ENCODE measurements at places on chromosomes 6 and 20.
A peak's percentile ranks its signal among the peaks of the same experiment; 100 is the strongest.

DNA sequence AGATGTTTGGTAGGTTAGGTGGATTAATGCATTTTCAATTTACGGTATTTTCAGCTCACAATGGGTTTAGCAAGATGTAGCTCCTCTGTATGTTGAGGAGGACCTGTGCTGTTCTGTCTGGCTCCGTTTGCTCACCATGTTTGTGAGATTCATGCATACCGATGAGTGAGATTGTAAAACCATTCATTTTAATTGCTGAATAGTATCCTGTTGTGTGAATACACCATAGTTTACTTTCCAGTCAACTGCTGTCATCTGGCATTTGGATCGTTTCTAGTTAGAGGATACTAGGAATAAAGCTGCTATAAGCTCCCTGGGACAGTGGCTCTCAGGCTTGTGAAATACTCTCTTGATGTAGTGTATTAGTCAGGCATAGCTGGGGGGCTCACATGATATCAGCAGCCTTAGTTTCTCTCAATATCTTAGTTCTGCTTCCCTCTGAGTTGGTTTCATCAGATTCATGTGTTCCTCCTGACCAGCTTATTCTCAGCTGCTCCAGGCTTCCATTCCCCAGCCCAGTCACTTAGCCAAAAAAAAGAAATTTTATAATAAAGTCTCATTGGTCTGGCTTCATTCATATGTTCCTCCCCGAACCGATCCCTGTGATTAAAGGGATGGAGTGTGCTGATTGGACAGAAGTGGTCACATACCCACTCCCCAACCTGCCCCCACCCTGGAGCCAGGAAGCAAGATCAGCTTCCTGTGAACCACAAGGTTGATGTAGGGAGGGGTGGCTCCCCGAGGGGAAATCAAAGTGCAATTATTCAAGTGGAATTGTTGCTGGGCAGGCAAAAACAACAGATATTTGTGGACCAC lies 10.9 kb upstream of the B4GALT5 start:
- no peak for DNase-seq

GRCh38 chr6:24125980-24126379 lies at the start of gene NRSN1:
TSS of gene NRSN1 (plus strand) at chr6:24126215. CDS start at chr6:24134328, 8,113 bp downstream.
- no peak for DNase-seq

- DNase-seq: no peak
Measured at GRCh38 chr6:105402090-105402938, 568 bp downstream of the PREP start.

DNA sequence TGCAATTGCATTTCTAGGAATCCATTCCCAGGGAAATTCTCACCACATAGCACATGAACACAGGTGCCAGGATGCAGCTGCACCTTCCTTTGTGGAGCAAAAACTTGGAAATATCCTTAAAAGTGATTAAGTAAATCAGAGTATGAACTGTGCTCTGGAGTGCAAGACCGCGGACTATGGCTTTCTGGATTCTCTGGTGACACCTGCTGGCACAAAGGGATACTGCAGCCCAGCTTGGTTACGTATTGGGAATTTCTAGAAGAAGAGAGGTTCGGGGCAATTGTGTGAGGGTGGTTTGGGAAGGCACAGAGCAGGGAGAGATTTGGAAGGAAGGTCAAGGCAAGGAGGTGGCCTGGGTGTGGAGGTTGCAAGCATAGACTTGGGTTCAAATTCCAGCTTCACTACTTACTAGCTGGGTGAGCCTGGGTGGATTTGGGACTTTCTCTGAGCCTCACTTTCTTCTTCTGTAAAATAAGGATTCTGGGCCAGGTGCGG lies 15.9 kb upstream of the PEDS1 start:
- peak; percentile 76 for DNase-seq

DNA sequence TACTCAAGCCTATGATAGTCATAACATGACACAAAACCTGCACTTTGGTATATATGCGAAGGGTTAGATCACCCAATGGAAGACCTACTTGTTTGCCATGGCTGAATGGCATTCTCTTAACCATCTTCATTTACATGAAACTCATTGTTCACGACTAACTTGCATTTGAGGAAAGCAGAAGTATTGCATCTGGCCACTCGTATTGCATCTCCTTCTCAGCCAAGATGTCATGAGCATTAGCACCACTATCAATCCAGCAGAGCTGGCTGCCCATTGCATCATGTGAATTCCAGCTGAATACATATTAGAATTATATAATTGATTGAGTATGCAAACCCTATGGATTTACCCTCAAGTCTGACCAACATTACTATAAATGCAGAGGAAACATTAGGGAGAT lies 390.2 kb downstream of the LAMA2 start:
- no peak for DNase-seq

- DNase-seq: no peak
Measured at GRCh38 chr6:146850238-146850896, 251.6 kb downstream of the ADGB start.

GRCh38 chr6:37074053-37074827 lies 68.8 kb downstream of the FGD2 start:
- no peak for DNase-seq

DNA sequence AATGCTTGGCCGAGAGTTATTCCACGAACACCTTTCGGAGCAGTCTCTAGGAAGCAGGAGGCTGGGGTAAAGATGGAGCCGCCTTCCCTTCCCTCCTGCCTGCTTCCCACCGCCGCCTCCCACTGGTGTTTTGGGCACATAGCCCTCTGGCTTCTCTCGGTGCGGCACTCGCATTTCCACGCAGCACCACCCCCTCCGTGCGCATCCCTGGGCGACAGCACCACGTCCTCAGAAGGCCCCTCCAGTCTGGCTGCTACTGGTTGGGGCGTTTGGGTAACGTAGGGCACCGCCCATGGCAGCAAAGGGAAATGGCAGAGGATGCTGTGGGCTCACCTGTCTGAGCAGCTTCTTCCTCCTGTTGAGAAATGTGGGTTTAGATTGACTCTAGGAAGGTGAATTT lies 2.4 kb downstream of the COL20A1 start:
- no peak for DNase-seq

GRCh38 chr20:37343994-37344355 lies 2.0 kb upstream of the SRC start:
- DNase-seq: no peak

DNA sequence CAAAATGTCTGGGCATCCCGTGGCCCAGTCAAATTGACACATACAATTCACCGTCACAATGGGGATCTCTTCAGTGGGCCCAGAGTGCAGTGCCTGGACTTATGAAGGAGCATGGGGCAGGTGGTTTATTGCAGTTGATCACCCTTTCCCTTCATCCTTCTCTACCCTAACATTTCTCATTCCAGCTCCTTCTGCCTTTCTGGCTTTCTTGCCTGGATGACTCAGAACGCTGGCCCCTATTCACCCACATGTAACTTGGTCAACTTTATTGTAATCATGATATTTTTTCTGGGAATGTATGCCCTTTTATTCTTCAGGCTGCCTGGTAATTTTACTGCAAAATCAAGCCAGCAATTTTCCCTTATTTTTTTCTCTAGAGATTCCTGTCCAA lies 179.9 kb upstream of the DTNBP1 start:
- DNase-seq: no peak

GRCh38 chr6:118974790-118975189 lies 39.8 kb upstream of the MCM9 start:
- no peak for DNase-seq

DNA sequence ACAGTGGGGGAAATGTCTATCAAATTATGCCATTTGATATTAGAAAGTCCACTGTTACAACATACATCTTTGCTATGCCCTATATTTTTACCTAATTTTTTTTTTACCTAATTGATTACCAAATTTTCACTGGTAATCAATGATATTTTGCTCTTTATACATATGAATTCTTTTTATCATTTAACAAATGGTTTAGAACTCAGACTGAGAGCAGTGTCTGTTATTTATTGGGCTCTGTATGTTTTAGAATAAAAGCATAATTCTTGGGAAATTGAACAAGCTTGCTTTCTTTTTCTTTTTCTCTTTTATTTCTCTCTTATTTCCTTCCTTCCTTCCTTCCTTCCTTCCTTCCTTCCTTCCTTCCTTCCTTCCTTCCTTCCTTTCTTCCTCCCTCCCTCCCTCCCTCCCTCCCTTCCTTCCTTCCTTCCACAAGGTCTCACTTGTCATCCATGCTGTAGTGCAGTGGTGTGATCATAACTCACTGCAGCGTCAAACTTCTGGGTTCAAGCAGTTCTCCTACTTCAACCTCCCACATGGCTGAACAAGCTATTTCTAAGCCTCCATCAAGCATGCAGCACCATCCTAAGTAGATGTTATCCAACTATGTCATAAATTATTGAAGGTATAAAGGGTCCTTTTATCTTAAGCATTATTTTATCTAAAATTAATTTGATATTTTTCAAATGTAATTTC lies 911.7 kb upstream of the CITED2 start:
- DNase-seq: no peak

GRCh38 chr20:9082741-9083140 lies 13.9 kb downstream of the PLCB4 start:
- no peak for DNase-seq

DNA sequence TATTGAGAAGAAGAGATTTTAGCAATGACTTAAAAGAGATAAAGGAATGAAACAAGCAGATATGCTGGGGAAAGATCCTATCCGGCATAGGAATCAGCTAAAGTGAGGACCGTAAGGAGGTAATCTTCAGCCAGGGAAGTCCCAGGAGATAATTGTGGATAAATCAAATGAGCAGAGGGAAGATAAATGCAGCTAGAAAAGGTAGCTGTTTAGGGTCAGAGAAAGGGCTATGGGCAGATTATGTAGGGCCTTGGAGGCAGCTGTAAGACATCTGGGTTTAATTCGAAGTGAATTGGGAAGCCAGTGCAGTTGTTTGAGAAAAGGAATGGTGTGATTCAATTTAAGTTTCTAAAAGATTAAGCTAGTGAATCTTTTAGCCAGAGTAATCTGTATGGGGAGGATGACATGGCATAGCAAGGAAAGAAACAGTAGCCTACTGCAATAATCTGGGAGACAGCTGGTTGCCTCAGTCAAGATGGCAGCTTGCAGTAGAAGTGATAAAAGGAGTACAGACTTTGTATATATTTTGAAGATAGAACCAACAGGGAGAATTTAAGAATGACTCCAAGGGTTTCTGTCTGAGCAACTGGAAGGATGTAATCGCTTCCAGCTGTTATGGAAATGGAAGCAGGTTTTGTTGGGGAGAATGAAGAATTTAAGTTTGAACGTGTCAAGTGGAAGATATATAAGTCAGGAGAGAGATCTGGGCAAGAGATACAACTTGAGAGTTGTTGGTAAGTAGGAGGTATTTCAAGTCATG lies 552.3 kb upstream of the FLRT3 start:
- no peak for DNase-seq

GRCh38 chr20:10541668-10542411 lies 106.7 kb downstream of the SLX4IP start:
- DNase-seq: no peak

DNA sequence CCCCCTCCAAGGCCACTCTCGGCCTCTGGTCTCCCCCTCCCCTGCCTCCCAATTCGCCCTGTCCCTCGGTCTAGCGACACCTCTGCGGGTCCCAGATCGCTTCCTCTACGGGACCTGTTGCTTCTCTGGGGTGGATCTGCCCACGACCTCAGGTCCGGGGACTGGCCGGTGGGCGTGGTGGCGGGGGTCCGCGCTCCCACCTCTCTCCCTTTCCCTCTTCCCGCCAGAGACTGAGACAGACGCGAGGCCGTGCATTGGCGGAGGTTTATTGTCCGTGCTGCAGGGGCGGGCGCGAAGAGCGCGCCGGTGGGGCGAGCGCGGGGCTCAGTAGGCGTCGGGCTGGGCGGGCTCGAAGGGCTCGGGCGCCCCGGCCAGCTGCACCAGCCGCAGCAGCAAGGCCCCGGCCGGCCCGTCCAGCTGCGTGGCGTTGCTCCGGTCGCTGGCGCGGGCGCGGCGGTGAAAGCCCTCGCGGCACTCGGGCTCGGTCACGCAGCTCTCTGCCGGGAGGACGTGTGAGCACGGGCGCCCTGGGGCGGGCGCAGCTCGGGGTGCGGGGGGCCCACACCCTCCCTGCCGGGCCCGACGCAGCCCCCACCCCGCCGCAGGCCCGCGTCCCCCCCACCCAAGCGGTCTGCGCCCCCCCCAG lies 2.1 kb downstream of the AVP start:
- DNase-seq: no peak

Data from activated T-helper 1 cell treated with anti-CD3 and anti-CD28 coated beads, Interleukin-2, amount 50 U/mL, for 16 hours (primary cell).